ENCODE measurements at places on chromosomes 13 and 19.
A peak's percentile ranks its signal among the peaks of the same experiment; 100 is the strongest.

- peak; percentile 88 for DNase-seq
These were observed 928 bp upstream of the PNPLA6 start for GRCh38 chr19:7534531-7535046.

DNA sequence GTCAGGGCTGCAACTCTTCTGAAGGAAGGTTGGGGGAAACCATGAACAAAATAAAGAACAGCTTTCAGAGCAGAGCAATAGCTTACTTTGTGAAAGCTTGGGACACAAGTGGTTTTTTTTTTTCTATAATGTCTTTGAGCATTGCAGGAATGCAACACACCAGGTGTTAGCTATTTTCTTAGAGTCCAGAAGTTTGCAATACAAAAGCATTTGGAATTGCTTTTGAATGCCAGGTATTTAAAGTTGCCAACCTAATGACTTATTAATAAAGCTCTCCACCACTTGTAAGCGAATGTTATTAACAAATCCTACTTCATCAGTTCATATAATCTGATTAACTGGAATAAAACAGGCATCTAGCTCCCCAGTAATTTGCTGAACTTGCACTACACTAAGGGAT lies 172.6 kb downstream of the NUFIP1 start:
- DNase-seq = no peak

- DNase-seq = no peak
These were observed 46.7 kb upstream of the RNF113B start for GRCh38 chr13:98223741-98224140.

GRCh38 chr13:95002126-95002525 lies 289.8 kb upstream of the SOX21 start:
- DNase-seq = no peak

GRCh38 chr13:29162638-29163235 lies 342.6 kb downstream of the MTUS2 start:
- DNase-seq = no peak

GRCh38 chr19:46928951-46929350 lies 68.2 kb downstream of the ARHGAP35 start:
- DNase-seq = no peak

GRCh38 chr19:45766296-45766868 lies 2.7 kb downstream of the SIX5 start:
- DNase-seq = no peak

DNA sequence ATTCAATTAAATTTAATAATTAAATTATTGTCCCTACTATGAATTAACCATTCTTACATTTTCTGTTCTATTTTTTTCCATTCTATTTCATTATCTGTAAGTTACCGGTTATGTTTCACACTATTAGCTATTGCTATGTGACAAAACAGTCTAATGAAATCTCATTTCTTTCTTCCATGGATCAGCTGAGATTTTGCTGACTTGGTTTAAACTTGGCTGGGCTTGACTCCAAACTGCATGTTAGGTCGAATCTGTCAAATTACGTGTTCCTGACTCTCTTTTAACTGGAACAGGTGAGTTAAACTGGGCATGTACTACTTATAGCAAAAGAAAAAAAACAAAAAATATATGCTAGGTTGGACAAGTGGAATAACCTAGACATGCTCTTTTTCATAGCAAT lies 1464.4 kb downstream of the OLFM4 start:
- DNase-seq = no peak

- DNase-seq = no peak
These were observed 174.5 kb downstream of the USP12 start for GRCh38 chr13:26996965-26997752.

DNA sequence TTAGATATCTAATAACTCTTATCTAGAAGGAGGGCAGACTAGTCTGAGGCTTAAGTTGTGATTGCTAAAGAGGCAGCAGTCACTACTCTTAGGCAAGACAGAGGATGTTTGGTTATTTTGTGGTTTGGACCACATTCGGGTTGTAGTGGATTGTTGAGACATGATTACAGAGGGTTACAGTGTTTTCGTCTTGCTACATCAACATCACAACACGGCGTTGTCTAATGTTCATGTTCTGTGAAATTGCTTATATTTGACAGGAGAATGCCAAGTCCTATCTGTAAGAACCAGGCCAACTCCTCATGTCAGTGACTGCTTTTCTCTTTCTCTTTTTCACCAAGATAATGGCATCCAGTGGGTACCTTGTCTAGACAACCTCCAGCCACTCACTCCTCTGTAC lies 16.8 kb upstream of the TM9SF2 start:
- DNase-seq = no peak

DNA sequence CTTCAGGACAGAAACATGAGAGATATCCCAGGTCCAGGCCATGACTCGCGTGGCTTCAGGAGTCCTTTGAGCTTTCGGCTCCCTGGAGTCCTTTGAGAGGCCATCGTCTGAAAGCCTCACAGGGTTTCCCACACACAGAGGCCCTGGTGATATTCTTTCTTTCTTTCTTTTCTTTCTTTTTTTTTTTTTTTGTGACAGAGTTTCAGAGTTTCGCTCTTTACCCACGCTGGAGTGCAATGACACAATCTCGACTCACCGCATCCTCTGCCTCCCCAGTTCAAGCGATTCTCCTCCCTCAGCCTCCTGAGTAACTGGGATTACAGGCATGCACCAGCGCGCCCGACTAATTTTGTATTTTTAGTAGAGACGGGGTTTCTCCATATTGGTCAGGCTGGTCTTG lies 5.5 kb downstream of the SIN3B start:
- no peak for DNase-seq

DNA sequence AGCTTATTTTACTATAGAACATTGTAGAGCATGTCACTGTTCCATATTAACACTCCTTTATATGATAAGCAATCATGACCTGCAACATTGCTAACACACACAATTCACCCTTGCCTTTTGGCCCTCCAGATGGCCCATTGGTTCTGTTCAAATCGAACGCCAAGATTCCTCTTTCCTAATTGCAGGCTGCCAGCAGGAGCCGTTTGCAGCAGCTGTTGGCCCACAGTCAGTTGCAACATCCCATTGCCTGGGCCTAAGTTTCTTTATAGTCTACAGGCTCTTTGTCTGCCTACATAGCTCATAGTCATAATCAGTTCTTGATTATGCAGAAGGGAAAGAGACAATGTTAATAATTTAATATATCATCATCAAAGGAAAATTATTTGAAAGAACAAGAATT lies 37.6 kb downstream of the KCTD12 start:
- peak; percentile 30 for DNase-seq

- DNase-seq = peak; percentile 66
These were observed 439 bp downstream of the DZIP1 start for GRCh38 chr13:95643936-95644598.
